ENCODE measurements at places on chromosomes 2 and 18.

- no peak for DNase-seq
These were observed 52.0 kb upstream of the CHAC2 start for GRCh38 chr2:53715568-53715967.

DNA sequence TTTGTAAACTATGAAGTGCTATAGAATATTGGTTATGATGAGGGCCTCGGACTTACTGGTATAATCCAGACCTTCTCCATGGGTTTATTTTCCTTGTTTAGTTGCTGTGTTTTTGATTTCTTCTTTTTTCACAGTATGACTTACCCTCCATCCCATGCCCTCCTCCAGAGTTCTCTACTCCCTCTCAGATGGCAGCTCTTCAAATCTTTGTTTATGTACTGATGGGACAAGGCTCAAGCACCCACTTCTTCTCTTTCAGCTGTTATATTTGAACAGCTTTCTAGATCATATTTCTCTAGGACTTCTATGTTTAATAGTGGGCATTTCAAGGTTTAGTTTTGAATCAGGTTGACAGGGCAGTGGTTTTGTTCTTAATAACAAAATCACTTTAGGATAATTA, 43.9 kb downstream of the CLIP4 start:
- no peak for DNase-seq

GRCh38 chr2:30776831-30777635, 30.2 kb downstream of the CAPN13 start:
- DNase-seq, result no peak

DNA sequence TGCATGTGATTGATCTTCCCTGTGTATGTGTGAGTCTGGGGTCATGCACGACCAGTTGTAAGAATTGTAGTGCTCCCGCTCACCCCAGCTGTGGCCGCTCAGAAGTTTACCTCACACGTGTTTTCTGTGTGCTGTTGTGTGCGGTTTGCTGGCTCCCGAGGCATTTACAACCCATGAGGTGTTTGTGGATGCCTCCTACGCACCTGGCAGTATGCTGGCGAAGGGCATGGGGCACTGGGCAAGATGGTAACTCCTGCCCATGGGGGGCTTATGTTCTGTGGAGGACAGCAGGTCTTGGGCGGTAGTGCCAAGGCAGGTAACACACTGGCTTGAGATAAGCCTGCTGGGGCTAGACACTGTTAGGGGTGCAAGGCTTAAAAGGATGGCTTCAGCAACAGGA, 102.6 kb upstream of the HS6ST1 start:
- no peak for DNase-seq

DNA sequence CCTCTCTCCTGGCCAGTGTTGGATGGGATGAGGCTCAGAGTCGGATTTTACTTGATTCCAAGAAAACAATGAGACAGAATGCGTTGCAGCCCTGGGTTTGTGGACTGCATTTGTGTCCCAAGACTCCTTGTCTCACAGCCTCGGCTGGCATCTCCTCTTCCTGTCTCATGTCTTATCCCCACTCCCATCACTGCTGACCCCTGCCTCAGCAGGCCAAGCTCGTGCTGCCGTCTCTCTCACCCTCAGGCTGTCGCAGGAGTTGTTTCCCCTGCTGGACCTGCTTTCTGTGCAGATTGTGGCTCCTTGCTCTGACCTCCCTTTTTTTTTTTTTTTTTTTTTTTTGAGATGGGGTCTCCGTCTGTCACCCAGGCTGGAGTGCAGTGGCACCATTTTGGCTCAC, 70.2 kb upstream of the RALBP1 start:
- DNase-seq, result no peak

Measured in CD4-positive, alpha-beta T cell treated with Interleukin-17A for 1 hour (primary cell).